ENCODE measurements at places on chromosomes 7 and 10.

GRCh38 chr10:11189582-11190376, 172.1 kb downstream of the CELF2 start:
- no peak for DNase-seq

DNA sequence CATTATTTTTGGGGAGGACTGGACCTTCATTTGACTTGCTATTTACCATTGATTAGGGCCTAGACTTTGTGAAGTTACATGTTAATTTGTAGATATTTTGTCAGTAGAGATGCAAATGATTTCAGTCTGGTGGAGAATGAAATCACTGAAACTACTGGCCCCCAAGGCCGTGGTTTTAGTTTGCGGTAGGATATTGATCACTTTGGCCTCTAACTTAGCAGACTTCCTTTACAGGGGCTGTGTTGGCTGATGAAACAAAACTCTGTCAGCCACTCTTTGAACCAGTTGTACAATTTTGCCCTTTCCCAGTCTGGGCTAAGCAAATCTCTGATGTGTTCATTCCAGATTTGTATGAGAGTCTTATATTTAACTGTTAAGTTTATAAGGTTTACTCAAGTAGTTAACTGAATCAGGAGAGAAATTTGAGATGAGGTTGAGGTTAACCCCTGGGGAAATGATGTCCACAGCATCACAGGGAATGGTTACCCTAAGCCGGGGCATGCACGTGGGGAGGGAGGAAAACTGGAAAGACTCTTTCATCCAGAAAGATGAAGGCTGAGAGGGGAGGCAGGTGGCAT, 105.7 kb upstream of the INSIG1 start:
- no peak for DNase-seq

GRCh38 chr10:129140921-129141885, 325.8 kb upstream of the MGMT start:
- no peak for DNase-seq

GRCh38 chr10:69801434-69802315, at the start of gene COL13A1:
Gene COL13A1, plus strand, starts transcription at chr10:69801906. Its CDS starts 518 bp downstream, at chr10:69802424.
- DNase-seq, result no peak

DNA sequence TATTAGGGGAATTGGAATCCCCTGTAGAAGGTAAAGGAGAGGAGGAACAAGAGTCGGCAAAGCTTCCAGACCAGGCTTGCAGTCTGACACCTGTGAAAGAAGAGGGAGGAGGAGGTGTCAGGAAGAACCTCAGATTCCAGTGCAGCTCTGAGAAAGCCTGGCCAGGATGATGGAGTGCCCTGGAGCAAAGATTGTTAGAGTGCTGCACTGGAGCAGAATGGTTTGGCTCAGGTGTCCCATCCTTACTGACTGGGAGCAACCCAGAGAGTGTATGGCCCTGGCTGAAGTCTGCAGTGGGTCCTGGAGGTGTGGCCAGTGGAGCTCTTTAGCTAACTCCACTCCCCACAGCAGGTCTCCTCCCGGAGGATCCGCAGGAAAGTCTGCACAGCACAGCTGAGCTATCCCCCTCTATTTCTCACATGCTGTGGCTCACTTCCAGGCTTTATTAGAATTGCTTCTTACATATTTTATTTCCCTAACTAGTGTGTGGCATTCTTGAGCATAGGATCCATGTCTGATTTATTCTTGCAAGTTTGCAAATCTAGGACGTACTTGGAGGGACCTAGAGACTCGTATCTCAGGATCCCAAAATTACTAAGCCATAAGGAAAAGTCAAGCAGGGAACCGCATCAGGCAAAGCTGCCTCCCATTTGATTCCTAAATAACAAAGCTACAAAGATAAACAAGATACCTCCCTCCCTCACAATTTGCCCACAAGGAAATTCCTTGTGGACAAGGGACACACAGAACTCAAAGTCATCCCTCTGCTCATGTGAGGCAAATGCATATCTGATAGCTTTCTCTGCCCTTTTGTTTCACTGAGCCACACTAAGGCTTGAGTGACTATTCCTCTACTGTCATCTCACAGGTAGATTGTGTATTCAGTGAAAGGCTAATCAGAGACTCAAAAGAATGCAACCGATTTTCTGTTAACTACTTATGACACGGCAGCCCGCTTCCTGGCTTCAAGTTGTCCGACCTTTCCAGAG, 58.8 kb downstream of the VIM start:
- DNase-seq, result no peak

DNA sequence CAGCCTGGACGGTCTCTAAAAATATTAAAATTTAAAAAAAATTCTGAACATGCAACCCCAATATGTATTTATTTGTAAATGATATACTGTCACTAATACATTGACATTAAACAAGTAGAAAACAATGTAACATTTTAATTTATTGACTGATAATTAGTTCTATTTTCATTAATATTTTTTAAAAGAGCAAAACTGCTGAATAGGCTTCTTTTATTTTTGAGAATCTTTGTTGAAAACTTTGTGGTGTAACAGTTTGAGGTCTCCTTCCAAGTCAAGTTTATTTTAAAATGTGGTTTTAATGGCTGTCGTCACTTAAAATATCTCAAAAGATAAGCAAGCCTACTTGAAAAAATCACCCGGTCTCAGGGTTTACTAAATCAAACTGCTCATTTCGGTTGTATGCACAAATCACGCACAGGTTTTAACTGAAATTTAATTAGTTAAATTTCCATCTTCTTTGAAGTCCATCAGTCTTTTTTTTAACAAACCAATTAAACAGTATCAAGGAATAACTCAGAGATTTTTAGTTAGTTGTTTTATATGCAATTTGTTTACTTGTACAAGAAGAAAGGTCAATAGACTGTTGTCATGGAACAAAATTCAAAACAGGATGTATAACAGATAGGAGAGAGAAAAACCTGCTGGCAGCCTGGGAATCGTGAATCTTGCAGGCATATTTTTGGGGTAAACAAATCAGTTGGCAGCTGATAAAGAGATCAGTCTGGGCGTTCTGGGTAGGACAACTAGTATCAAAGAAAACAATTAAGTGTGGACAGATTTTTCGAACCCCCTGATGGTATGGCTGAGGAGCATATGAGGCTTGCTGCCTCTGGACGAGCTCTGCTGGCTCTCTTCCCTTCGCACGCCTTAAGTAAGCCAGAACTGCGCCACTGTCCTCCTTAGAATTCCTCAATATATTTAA, 9.7 kb upstream of the EDRF1 start:
- DNase-seq, result no peak

DNA sequence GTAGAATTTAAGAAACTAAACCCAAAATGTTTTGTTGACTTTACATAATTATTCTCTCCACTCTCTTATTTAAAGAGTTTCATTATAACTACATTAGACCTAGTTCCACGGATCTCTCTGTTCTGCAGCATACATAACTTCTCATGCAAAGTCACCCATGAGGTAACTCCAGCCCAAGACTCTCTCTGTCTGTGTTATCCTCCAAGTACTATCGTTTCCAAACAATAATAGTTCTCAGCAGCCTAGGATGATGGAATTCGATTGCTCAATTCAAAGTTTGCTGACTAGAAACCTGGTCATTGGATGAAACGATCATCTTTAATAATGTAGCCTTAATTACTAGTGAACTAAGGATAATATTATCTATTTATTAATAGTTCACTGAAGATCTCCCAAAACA, 203.1 kb upstream of the PTN start:
- no peak for DNase-seq

GRCh38 chr7:96973986-96974385, 31.4 kb upstream of the DLX6 start:
- DNase-seq, result no peak

DNA sequence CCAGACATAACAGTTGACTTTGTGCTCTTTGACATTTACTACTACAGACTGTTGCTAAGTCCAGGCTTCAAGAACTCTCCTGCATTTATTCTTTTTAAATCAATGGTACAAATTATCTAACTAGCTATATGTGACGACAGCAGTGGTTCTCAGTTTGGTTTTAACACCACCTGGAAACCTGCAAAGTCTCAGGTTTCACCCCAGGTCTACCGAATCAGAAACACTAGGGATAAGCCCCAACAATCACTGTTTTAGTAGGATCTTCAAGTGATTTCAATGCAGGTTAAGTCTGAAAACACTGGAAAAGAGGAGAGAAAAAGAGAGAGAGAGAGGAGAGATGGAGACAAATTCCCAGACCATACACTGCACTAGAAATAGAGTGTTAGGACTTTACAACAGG, 519.0 kb downstream of the PCDH15 start:
- no peak for DNase-seq

DNA sequence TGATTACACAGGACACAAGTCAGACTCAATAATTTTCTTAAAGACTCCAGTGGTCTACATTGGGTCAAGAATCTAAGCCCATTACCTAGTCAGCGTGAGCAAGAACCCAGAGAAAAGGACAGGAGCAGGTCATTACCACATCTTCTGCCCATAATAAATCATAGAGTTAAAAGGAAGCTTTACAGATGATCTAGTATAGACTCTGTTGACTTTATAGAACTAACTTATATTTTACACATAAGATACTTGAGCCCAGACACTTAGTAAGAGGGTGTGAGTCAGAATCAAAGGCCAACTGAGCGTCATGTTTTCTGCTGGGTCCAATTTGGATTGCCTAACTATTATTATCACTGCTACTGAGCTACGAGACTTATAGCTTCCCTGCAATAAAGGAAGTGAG, 206.1 kb upstream of the NPSR1 start:
- DNase-seq, result no peak

- no peak for DNase-seq
These were observed 258.0 kb downstream of the CELF2 start for GRCh38 chr10:11275651-11276050.

DNA sequence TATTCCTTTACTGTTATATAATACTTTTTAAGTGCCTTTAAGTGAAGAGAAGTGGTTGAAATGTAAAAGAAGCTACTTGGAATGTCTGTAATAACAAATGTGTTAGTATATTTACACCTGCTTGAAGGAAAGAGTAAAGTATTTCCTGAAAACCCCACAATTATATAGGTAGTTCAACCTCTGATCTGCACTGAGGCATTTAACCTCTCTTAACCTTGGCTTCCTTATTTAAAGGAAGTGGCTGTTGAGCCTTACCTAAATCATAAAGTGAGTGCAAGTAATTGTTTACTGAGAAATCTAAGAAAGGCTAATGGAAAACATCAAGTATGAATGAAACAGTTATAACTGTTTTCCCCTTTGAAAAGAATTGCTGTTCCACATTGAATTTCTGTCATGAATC, 294.5 kb downstream of the ADK start:
- DNase-seq, result no peak

- DNase-seq, result no peak
These were observed 43.4 kb upstream of the PPP2R2D start for GRCh38 chr10:131857156-131858117.

GRCh38 chr7:49483142-49483541, 290.3 kb upstream of the VWC2 start:
- DNase-seq, result no peak

DNA sequence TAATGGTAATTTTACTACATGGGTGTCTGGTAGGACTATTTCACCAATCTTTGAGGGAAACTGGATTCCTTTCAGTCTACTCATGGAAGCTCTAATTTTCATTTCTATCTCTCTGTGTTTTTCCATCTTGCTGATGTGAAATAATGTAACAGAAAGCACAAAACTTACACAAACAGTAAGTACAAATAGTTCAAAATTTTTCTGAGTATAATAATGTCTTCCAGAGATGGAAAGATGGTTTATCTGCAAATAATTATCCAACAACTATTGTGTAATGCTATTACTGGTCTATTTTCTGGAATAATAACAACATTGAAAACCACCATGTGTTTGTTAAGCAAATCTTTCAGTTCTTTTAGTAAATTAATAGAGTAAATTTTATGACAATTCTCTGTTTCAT, 565.8 kb upstream of the MGMT start:
- no peak for DNase-seq

DNA sequence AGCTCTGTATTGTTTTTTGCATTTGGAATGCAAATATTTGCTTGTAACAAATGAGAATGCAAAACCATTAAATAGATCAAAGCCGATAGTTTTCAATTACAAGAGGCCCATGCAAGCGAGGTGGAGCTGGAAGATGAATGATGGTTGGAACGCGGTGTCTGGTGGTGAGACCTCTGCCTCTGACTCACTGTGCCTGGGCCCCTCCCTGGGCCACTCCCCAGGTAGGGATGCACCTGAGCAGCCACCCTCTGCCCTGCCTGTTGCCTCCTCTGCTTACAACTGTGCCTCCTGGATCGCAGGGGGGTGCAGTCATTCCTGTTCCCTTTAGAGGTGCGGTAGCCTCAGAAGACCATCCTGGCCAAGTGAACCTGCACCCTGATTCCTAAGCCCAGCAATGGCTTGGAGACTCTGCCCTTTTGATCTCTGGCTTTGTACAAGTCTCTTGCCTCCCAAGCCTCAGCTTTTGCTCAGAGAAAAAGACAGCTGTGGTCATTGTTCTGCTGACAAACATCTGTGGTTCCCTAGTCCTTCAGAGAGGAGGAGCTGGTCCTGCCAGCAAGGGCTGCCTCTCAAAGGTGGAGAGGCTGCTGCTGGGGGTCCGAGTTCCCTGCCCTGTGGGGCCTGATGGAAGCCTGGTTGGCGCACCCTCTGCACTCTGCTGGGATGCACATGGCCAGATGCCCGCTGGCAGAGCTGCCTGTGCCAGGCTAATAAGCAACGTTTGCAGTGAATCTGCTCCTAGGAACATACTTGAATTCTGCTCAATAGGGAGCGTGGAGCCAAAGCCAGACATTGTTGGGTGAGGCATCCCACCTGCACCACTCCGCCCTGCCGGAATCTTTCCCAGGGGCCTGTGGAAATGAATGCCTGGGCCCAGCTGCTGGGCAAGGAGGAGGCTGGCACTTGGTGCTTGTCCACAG, 126.3 kb upstream of the TCERG1L start:
- no peak for DNase-seq

Measured in CD4-positive, alpha-beta T cell treated with Interleukin-4 for 1 hour (primary cell).